ENCODE measurements at places on chromosomes 6 and 20.
A peak's percentile ranks its signal among the peaks of the same experiment; 100 is the strongest.

- no peak for DNase-seq
Measured at GRCh38 chr20:57374931-57375651, 16.1 kb upstream of the RBM38 start.

GRCh38 chr6:16392010-16392409 is 153.6 kb downstream of the GMPR start:
- no peak for DNase-seq

DNA sequence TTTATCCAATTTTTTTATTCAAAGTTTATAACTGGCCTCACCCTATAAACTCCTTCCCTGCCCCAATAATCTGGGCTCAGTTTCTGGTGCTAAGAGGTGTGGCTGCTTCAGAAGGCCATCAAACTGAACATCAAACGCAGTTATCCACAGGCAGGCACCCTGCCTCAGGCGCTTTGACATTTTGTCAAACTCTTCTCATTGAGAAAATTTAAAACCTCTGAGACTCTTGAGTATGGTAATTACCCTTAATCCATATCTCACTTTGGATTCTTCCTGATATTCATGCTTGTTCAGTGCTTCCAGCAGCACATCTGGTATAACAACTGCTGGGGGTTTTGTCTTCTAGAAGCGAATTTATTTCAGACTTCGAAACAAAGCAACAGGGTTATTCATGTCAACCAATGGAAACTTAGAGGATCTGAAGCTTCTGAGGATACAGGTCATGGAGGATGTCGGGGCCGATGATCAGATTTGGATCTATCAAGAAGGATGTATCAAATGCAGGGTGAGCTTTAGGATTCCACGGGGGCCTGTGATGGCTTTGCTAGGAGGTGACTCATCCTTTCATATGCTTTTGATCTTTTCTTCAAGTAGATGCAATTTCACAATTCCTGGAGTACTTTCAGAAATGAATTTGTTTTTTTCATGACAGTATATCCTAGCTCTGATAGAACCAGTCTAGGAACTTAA is 68.2 kb downstream of the RTN4IP1 start:
- DNase-seq, result no peak

GRCh38 chr6:80325742-80326141 is 219.3 kb downstream of the BCKDHB start:
- no peak for DNase-seq

GRCh38 chr6:144008120-144008811 is at the start of gene PLAGL1:
PLAGL1 (minus strand) TSS chr6:144008259; CDS start chr6:143948136, 60,123 bp downstream.
- DNase-seq, result no peak

DNA sequence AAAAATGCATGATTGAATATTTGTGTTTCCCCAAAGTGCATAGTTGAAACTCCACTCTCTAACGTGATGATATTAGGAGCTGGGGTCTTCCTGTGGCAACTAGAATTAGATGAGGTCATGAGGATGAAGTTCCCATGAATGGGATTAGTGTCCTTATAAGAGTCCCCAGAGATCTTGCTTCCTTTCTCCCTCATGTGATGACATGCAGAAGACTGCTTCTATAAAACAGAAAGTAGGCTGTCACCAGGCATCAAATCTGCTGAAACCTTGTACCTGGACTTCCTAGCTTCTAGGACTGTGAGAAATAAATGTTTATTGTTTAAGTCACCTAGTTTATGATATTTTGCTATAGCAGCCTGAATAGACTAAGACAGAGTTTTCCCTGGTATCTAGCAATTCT is 586.5 kb upstream of the EPHA7 start:
- no peak for DNase-seq

GRCh38 chr6:139439349-139439748 is 64.9 kb upstream of the CITED2 start:
- no peak for DNase-seq

- no peak for DNase-seq
Measured at GRCh38 chr20:2093159-2093781, 8.4 kb upstream of the STK35 start.

DNA sequence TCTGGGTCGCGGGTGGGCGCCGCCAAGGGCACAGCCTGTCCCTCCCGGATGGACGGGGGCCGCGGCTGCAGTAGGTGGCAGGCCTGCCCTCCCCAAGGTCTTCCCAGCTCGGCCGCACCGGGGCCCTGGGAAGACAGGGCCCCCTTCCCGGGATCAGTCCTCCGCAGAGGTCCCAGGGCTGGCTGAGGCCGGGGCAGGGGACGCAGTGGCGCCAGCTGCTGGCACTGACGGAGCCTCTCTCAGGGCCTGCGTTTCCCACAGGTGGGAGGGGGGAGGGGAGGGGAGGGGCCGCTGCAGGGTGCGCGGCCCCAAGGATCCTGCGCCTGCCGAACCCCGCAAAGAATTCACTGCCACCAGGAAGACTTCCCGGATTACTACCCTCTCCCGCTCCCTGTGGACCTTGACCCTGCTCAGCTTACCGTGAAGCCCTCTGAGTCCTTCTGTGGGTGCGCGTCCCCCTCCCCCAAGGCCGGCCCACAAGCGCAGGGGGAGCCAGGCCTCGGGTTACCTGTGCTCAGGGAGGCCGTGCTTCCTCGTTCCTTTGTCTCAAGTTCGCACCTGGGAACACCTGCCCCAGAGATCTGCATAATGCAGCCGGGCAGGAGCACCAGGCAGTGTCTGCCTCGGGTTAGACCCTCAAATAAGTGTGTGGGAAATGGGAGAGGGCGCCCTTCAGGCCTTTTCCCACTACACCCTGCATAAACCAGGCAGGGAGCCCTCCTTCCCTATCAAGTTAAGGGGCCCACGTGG is 5.1 kb downstream of the LZTS3 start:
- DNase-seq, result no peak

DNA sequence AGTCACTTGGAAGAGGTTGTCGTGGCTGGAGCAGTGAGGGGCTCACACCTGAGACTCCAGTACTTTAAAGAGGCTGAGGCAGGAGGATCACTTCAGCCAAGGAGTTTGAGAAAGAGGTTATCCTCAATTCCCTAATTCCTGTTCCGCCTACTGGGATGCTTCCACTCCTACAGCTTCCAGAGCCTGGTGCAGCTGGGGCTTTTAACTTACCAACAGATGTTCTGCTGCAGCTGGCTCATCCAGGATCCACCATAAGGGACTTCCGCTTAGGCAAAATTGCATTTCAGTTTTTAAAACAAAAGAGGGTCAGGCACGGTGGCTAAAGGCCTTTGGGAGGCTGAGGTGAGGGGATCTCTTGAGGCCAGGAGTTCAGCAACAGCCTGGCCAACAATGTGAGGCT is 59.1 kb upstream of the CDYL start:
- DNase-seq, result no peak

GRCh38 chr20:44050327-44050726 is 135.7 kb downstream of the TOX2 start:
- DNase-seq, result no peak

DNA sequence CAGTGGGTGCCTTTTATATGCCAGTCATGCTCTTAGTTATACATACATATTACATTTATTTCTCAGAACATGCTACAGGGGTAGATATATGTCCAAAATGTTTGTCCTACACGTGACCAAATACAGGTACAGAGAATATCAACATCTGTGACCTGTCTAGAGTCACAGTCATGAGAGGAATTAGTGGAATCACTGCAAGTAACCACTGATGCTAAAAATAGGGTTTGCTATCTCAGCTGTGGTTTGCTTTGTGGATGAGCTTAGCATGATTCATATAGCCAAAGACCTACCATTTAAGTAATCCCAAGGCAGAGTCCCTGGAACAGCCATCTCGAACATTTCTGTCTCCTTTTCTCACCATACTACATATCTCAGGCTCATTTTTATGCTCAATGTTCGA is 32.3 kb downstream of the GSTA3 start:
- DNase-seq, result no peak

GRCh38 chr6:146968041-146968760 is 236.0 kb upstream of the STXBP5 start:
- DNase-seq, result no peak

DNA sequence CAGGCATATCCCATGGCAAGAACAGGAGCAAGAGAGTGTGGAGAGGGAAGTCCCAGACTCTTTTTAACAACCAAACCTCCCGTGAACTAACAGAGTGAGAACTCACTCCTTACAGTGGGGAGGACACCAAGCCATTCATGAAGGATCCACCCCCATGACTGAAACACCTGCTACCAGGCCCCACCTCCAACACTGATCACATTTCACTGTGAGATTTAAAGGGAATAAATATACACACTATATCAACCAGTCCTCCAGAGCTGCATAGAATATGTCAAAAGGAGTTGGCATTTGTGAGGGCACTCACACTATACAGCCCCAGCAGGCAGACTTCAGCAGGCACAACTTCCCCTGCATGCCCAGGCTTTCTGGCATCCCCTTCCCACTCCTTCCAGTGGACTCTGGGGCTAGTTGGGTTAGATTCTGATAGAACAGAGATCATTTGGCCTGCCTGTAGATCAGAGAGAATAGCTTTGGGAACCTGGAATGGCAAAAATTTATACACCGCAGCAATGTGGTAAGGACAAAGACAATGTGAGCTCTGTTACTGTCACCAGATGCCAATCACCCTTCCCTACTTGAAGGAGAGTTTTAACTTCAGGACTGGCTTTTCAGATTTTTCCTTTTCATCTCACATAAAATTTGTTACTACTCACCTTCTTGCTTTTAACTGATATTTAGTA is 25.2 kb upstream of the TENT5A start:
- no peak for DNase-seq

DNA sequence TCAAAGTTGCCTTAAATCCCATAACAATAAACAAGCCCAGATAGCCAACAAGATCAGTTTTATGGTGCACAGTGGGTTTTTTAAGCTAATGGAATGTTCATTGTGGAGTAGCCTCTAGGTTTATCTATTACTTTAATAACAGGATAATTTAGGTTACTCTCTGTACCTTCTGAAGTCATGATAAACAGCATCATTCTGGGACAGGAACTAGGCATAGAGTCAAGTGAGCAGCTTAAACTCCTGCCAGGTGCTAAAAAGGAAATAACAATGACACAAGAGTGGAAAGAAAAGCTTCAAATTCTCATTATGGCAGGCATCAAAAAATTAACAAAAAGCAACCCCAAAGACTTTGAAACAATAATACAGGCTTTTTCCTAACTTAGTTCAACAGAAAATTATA is 228.8 kb downstream of the HACE1 start:
- no peak for DNase-seq

DNA sequence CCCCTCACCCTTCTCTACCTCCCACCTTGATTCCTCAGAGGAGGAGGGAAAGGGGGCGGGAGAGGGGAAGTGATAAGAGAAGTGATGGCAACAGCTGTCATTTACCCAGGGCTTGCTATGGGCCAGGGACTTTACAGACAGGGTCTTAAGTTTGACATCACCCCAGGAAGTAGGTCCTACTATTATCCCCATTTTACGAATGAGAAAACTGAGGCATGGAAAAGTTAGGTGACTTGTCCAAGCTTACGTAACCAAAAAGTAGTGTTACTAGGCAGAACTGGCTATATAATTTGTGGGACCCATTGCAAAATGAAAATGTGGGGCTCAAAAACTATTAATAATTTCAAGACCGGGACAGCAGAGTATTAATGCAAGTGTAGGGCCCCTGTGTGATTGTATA is 10.5 kb upstream of the FANCE start:
- DNase-seq, result no peak

DNA sequence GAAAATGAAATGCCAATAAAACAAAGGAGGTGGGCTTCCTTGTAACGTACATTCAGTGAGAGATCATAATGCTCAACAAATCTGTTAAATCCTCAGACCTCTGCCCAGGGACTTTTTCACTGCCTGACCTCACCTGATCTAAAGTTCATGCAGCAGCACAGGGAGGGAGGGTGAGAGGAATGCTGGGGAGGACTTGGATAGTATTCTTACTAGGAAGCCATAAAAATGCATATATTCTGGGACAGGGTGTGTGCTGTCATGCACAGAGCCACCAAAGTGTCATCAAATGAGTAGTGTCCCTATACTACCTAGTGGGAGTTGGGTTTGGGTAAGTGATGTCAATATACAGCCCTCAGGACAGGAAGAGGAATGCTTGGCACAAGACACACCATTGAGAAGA is 32.6 kb downstream of the CLIC5 start:
- DNase-seq, result no peak

DNA sequence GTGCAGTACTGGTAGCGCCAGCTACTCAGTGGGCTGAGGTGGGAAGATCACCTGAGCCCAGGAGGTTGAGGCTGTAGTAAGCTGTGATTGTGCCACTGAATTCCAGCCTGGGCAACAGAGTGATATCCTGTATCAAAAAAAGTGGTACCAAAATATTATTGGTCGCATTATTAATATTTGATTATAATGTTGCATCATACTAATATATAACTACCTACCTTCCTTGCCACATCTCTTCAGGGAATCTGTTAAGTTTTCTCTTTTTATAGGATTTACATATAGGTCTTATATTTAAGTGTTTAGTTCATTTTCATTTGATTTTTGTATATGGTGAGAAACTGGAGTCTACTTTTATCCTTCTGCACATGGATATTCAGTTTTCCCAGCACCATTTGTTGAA is 66.3 kb upstream of the PHACTR3 start:
- DNase-seq, result no peak

GRCh38 chr6:21402368-21402767 is 191.2 kb upstream of the SOX4 start:
- DNase-seq, result no peak

DNA sequence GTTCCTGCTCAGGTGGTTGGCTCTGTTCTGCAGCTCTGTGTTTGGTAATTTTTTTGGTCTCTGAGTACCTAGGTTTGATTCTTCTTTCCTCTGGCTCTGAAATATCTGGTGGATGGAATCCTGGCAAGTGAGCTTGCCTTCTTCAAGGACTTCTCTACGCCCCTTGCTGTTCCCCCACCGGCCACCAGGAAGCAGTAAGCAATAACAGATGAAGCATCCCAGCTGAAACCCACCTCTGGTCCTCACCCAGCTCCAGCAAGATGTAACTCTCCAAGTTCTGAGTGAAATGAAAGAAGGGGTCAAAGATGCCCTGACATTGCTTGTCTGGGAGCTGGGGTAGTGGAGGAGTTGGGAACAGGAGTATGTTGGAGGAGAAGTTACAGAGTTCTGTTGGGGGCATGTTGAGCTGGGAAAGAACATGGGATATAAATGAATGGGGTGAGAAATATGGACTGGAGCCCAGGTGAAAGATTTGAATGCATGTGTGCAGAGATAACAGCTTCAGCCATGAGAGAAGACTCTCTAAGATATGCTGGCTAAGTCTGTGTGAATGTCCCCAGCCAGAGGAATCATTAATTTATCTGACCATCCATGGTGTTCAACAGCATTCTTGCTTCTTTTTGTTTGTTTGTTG is 51.3 kb upstream of the GLP1R start:
- DNase-seq, result peak; percentile 5

GRCh38 chr6:137494281-137494987 is at the start of gene OLIG3:
OLIG3 (minus strand) TSS chr6:137494394; CDS start chr6:137494170, 224 bp downstream.
- DNase-seq, result no peak

DNA sequence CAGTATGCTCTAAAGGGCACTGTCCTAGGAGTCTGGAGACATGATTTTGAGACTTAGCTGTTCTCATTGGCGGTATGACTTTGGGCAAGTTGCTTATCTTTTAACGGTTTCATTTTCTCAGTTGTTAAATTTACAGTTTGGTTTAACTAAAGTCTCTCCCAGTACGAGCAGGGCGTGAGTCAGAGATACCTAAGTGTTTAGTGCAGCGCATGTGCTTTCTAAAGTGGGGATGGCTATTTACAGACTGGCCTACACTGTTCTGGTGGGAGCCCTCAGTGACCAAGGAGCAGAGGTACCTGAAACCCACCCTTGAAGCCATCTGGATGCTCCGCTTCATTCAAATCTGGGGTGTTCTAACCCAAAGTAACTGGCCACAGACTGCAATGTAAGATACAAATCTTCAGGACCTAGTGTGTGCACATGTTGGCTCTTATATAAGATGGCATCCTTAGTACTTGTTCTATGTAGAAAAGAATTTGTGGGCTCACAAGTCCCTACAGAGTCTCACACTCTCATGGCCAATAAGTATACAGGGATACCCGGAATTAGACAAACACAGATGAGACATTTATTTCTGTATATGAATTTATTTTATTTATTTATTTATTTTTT is 10.7 kb downstream of the MSH5 start:
- no peak for DNase-seq

All from NCI-H1694 (cell line).